ENCODE measurements at places on chromosomes 7 and 10. TPM values are rescaled to one million over a fixed set of nuclear protein-coding genes. Genes with fewer than 3 reads are reported as not detected.

Gene DDC
- total RNA-seq, result 4.2 TPM

Gene SNX10
- 6.5 TPM for total RNA-seq

Gene MYPN
- 0.83 TPM for total RNA-seq

Gene RELN
- total RNA-seq, result 1.1 TPM

Gene GPR26
- not detected for total RNA-seq

Gene GHRHR
- not detected for total RNA-seq

Gene CREB5
- total RNA-seq, result 9.7 TPM

Gene SLC29A4
- 15.7 TPM for total RNA-seq

Gene NAT16
- 1.3 TPM for total RNA-seq

Gene SYPL1
- total RNA-seq, result 26.7 TPM

Gene DYNC1I1
- total RNA-seq, result 0.71 TPM

Gene CDC14C
- not detected for total RNA-seq

Measured in pancreas (tissue), 10 donors.